Calu3 (cell line): ENCODE measurements at places on chromosomes 2 and 18. TPM values are rescaled to one million over a fixed set of nuclear protein-coding genes. Genes with fewer than 3 reads are reported as not detected.

- DNase-seq, result no peak
Measured at GRCh38 chr2:50646226-50646625, 385.7 kb downstream of the NRXN1 start.

DNA sequence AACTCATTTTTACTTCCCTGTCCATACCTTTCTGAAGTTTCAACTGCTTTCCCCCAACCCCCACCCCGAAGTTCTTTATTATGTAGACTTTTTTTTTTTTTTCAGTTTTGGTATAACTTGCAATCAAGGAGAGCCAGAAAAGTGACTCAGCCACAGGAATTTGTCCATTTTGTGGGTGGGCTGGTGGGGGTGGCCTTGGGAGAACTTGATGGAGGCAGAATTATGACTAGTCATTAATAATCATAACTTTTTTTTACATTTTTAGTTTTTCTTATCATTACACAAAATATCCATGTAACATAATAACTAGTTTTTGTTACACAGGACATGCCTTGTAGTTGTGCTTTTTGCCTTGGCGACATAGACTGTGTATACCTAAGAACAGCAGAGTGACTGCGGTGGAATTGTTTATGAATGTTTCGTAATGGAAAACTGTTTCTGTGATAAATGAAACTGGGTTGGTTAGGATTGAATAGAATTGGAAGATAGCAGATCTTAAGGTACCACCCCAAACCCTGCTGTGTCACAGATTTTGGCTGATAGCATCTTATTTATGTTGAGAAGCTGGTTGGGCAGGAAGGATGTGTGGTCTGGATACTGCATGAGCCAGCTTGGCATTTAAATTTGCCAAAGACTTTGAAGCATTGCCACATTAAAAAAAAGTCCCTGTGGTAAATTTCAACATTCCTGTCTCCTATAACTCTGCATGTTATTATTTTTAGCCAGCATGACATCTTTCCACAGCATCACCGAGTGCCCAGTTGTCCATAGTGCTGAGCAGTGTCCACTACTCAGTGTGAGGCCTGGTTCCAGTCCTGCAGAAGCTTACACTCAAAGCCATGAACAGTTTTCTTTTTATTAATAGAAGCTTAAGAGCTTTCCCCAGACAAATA lies 30.7 kb downstream of the LYPD6B start:
- no peak for DNase-seq

DNA sequence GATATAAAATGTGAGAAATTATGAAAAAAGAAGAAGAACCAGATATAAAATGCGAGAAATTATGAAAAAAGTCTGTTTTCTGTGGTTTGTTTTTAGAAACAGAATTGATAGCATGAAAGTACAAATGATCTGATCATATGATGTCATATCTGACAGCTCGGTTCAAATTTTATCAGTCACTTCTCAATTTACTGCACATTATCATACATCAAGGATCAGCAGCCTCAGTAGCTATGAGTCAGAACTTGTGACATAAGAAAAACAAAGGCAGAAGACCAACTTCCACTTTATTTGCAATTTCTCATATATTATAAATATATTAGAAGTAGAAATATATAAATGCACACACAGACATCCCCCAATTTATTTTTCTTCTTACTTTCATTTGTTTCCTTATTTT lies 634.0 kb downstream of the LRP1B start:
- DNase-seq, result no peak

DNA sequence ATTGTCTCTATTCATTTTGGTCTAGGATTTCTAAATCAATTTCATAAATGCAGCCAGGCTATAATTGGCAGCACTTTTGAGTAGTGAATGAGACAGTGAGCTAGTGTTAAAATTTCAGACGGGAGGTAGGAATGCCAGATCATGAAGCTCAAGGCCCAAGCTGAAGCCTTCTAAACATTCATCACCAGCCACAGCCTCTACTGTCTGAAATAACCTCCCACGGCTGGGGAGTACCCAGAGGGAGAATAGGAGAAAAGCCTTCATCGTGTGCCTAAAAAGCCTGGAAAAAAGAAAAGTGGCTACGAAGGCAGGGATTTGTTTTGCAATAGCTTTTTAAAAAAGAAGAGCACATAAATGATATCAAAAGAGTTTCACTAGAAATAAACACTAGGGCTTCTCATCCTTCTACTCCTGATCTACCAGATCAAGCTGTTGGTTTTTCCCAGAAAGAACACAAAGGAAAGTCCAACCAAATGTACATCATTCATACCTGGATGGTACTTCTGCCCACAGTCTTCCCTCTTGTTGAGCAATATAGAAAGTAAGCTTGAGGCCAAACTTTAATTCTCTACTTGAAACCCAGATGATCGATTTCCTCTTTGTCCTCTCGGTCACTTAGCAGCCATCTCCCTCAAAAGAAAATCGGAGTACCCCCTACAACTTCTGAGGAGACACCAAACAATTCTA lies 48.1 kb upstream of the SLC39A10 start:
- no peak for DNase-seq

Gene EFHD1
- 0.27 and 0.47 TPM in 2 replicates for total RNA-seq

GRCh38 chr2:135786823-135787222 lies 45.2 kb downstream of the UBXN4 start:
- no peak for DNase-seq

GRCh38 chr2:46350029-46350689 lies 53.0 kb downstream of the EPAS1 start:
- DNase-seq, result no peak

DNA sequence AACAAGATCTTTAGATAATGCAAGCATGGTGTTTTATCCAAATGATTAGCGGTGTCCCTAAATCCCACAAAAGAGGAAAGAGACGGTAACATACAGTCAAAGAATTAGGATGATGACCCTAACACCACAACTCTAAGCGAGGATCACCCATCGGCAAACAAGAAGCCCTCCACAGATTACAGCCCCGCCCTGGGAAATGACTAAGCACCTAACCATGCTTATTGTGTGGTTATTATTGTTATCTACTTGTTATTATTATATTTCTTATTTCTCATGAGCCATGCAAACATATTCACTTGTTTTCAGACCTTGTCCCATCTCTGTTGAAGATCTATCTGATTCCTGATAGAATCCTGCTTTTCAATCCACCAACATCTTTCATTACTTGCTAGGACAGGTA lies 651.3 kb downstream of the NYAP2 start:
- no peak for DNase-seq

DNA sequence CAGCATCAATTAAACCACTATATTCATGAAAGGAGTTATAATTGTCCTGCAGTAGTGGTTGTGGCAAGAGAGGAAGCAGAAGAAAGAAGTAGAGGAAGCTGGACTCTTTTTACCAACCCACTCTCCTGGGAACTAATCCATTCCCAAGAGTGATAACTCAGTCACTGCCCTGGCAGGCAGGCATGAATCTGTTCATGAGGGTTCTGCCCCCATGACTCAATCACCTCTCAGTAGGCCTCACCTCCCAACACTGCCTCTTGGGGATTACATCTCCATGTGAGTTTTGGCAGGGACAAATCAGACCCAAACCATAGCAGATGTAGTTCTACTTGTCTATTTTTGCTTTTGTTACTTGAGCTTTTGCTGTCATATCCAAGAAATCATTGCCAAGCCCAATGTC lies 232.7 kb upstream of the MAP2 start:
- no peak for DNase-seq

Gene ADAM23
- total RNA-seq, result 6.1 and 6.8 TPM in 2 replicates

DNA sequence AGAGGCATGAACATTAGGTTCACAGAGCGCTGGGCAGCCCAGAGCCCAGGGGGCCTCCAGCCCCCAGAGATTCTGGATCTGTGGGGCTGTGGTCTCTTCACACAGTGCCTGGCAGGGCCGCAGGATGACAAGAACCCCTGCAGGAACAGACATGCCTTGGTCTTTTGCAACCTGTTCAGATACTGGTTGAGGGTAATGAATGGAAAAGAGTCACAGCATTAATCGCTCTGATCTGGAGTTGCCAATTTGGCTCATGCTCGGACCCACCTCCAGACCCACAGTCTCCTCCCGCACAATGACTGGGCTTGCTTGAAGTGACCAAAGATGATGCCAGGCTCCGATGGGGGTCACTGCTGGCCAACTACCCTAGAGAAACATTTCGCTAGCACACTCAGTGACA lies 229.4 kb upstream of the SMAD2 start:
- DNase-seq, result no peak

GRCh38 chr2:231308631-231309428 lies 86.7 kb upstream of the B3GNT7 start:
- DNase-seq, result no peak

Gene CACNB4
- 0.33 and 0.51 TPM in 2 replicates for total RNA-seq

DNA sequence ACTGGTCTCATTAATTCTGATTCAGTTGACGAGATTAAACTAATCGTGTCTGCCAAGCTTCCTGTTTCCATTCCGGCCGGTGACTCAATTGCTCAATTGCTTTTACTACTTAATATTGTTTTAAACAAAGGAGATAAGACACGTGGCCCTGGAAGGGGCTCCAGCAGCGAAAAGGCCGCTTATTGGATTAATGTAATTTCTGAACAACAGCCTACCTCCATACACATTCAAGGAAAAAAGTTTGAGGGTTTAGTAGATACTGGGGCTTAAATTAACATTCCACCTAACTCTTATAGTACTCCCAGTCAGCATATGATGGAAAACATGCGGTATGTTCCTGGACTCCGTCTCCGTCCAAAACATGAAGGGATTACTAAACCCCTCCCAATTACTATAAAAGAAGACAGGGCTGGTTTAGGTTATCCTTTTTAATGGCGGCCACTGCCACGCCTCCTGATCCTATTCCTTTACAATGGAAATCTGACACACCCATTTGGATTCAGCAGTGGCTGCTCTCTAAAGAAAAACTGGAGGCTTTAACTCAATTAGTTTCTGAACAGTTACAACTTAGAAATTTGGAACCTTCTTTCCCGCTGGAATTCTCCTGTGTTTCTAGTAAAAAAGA lies 27.1 kb downstream of the VPS54 start:
- DNase-seq, result no peak

DNA sequence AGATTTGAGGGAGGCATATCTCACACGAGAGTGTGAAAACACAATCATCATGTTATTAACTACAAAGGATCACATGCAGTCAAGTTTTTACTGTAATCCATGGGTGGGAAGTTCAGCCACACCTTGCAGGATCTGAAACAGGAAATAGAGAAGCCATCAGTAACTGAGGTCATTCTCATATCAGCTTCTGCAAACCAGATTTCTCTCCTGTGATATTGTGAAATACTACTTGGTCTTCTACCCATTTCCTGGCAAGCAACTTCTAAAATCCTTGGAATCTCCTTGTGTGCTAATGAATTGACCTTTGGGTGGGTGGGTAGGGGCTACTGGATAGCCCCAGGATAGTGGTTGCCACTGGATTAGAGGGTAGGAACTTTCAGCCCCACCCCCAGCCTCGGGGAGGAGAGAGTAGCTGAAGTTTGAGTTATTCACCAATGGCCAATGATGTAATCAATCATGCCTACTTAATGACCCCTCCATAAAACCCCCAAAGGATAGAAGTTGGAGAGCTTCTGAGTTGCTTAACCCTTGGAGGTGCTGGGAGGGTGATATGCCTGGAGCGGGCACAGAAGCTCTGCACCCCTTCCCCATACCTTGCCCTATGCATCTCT lies 25.6 kb upstream of the TGIF1 start:
- no peak for DNase-seq

GRCh38 chr2:199756211-199756610 lies 94.8 kb downstream of the FTCDNL1 start:
- no peak for DNase-seq

DNA sequence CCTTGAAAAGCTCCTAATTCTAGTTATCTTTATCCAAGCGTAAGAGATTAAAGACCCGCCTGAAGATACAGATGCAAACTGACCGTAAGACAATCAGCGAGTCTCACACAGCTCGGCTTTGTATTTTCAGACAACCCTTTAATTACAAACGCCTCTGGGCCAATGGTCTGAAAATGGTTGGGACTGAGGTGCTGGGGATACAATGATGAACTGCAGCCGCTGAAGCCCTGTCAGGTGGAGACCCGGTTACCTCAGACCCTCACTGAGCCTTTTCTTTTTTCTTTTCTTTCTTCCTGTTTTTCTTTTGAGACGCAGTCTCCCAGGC lies 715 bp upstream of the CFAP36 start:
- no peak for DNase-seq

DNA sequence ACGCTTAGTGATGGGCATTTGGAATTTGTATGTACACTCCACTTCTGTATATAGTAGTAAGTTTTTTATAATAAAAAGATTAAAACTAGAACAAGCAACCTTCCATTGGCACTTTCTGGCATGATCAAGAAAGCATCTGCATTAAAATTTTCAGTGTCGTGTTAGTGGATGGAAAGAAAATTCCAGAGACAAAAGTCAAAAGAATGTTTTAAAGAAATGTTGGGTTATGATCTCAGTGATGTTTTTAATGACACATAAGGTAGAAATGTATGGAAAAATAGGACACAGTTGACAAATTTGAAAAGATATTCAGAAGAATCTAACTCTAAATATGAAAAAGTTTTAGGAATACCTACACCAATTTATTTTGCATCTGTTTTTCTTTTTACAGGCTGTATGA lies 126.1 kb upstream of the FAM117B start:
- no peak for DNase-seq

- DNase-seq, result peak; percentile 38
Measured at GRCh38 chr2:221969087-221969829, 329.5 kb downstream of the PAX3 start.

Gene NT5C1B
- not detected in 2 replicates for total RNA-seq

- DNase-seq, result no peak
Measured at GRCh38 chr2:1693723-1694122, 50.6 kb downstream of the PXDN start.

DNA sequence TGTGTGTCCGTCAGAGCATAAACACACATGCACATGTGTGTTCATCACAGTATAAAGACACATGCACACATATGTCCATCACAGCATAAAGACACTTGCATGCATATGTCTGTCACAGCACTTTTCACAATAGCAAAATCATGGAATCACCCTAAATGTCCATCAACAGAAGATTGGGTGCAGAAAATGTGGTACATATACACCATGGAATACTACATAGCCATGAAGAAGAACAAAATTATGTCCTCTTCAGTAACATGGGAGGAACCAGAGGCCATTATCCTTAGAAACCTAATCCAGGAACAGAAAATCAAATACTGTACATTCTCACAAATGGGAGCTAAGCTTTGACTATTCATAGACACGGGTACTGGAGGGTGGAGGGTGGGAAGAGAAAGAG lies 732.2 kb downstream of the GALR1 start:
- DNase-seq, result no peak

- DNase-seq, result no peak
Measured at GRCh38 chr2:27953077-27953476, 62.5 kb downstream of the BABAM2 start.

Gene C18orf54
- 9.3 and 9.7 TPM in 2 replicates for total RNA-seq
